ENCODE measurements at places on chromosomes 6 and 20. TPM values are rescaled to one million over a fixed set of nuclear protein-coding genes. Genes with fewer than 3 reads are reported as not detected.
A peak's percentile ranks its signal among the peaks of the same experiment; 100 is the strongest.

GRCh38 chr20:52035498-52035897 lies 156.1 kb downstream of the ZFP64 start:
- peaks cover 12% of the 10 kb centered on the region for H3K36me3 ChIP-seq
- DNase-seq, result no peak

DNA sequence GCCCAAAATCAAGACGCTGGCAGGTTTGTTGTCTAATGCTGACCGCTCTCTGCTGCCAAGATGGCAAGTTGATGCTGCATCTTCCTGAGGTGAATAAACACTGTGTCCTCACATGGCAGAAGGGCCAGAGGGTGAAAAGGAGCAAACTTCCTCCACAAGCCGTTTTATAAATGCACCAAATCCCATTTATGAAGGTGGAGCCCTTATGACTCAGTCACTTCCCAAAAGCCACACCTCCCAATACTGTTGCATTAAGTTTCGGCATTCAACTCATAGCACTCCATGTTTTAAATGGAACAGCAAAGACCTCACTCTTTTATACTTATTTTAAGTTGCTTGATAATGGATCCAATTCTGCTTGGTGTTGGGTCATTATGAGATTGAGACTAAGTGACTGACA lies 316.6 kb downstream of the RFPL4B start:
- H3K36me3 ChIP-seq, result no peaks in the 10 kb centered on the region
- H3K27ac ChIP-seq, result no peak overlapping the region
- H3K4me3 ChIP-seq, result no peak overlapping the region
- no peak for DNase-seq

DNA sequence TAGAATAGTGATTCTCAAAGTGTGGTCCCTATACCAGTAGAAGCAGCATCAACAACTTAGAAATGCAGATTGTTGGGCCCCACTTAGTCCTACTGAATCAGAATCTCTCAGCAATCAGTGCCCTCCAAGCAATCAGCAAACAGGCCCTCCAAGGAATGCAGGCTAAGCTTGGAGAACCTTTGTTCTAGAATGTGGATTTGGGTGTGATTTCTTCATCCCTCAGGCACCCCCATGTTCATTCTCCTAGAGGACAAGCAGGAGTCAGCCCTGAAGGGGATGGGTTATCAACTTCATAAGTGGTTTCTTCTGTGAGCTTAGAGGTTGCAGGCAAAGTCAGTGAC lies 40.5 kb upstream of the TAF8 start:
- peak overlapping the region; percentile 97 for H3K27ac ChIP-seq
- DNase-seq, result no peak
- peaks cover 23% of the 10 kb centered on the region for H3K36me3 ChIP-seq
- H3K4me1 ChIP-seq, result peaks cover 73% of the 10 kb centered on the region
- peak overlapping the region; percentile 66 for H3K4me3 ChIP-seq

GRCh38 chr20:41613321-41613720 lies 4.9 kb downstream of the CHD6 start:
- no peaks in the 10 kb centered on the region for H3K27me3 ChIP-seq
- H3K4me1 ChIP-seq, result peaks cover 60% of the 10 kb centered on the region
- H3K36me3 ChIP-seq, result peaks cover 2% of the 10 kb centered on the region
- DNase-seq, result no peak
- no peak overlapping the region for H3K27ac ChIP-seq
- no peak overlapping the region for H3K4me3 ChIP-seq

- H3K27me3 ChIP-seq, result no peaks in the 10 kb centered on the region
- H3K36me3 ChIP-seq, result peaks cover 2% of the 10 kb centered on the region
- no peak overlapping the region for H3K4me3 ChIP-seq
- peaks cover 32% of the 10 kb centered on the region for H3K4me1 ChIP-seq
- H3K27ac ChIP-seq, result no peak overlapping the region
- no peak for DNase-seq
Measured at GRCh38 chr20:35326021-35326739, 34.0 kb upstream of the FAM83C start.

GRCh38 chr6:148972481-148972880 lies 225.7 kb downstream of the UST start:
- DNase-seq, result peak; percentile 51
- no peaks in the 10 kb centered on the region for H3K36me3 ChIP-seq
- no peak overlapping the region for H3K27ac ChIP-seq

- H3K36me3 ChIP-seq, result no peaks in the 10 kb centered on the region
- no peaks in the 10 kb centered on the region for H3K27me3 ChIP-seq
- no peak overlapping the region for H3K27ac ChIP-seq
- DNase-seq, result no peak
Measured at GRCh38 chr6:21241231-21242130, 352.1 kb upstream of the SOX4 start.

DNA sequence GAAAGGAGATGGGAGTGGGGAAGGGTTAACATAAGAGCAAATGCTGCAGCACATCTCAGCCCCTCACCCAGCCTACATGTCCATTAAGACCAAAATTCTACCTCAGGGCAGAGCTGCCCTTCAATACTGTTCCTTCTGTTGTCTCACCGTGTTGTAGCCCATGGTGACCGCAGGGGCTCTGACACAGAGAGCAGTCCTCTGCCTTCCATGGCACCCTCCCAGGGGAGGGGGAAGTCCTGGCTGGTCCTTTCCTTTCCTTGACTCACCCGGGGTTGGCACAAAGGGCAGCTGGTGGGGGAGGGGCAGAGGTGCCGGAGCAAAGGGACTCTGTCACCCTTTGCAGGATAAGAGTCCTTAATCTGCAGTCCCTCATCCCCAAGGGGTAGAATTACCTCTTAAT lies 15.2 kb downstream of the NKX2-2 start:
- no peak for DNase-seq
- peaks cover 26% of the 10 kb centered on the region for H3K27me3 ChIP-seq
- no peaks in the 10 kb centered on the region for H3K36me3 ChIP-seq
- peaks cover 3% of the 10 kb centered on the region for H3K4me1 ChIP-seq
- H3K4me3 ChIP-seq, result no peak overlapping the region
- no peak overlapping the region for H3K27ac ChIP-seq

DNA sequence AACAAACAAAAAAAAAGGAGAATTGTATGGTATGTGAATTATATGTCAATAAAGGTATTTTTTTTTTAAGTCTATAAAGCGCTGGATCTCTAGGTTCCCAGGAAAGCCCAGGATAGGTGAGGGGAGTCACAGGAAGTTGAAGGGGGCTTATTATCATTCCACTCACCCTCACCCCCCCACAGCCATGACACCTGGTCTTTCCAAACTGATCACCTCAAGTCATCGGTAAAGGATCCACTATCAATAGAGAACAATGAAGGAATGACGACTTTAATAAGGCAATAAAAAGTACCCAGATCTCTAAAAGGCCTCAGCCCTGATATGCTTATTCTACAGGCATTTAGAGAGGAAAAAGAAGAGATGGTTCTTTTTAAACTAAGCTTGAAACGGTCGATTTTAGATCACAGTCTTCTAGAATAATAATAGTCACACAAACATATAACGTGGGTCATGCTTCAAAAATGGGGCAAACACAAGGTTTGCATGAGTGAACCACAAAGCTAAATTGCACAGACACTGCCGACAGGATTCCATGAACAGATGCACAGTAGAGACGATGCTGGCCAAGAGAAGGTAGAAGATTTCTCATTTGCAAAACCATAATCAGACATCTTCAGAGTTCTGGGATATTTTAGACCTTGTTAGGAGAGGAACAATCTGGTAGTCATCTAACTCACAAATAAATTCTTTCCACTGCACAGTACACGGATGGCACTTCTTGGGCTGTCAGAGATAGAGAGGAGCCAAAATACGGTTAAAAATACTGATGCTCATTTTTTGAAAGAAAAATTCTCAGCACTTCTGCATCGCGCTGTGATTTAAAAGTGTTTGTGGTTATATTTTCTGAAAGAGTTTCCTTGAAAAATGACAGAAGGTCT lies 21.0 kb downstream of the ZMYND8 start:
- H3K4me3 ChIP-seq, result no peak overlapping the region
- H3K36me3 ChIP-seq, result peaks cover 20% of the 10 kb centered on the region
- H3K27ac ChIP-seq, result no peak overlapping the region
- H3K4me1 ChIP-seq, result peaks cover 59% of the 10 kb centered on the region

DNA sequence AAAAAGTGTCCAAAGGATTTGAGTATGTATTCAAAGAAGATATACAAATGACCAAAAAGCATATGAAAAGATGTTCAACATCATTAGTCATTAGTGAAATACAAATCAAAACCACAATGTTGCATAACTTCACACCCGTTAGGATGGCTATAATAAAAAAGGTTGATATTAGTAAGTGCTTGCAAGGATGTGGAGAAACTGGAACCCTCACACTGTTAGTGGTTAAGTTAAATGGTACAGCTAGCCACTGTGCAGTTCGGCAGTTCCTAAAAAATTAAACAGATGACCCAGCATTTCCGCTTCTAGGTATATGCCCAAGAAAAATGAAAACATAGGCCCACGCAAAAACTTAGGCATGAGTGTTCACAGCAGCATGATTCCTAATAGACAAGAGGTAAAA lies 38.6 kb downstream of the IBTK start:
- H3K4me1 ChIP-seq, result no peaks in the 10 kb centered on the region
- H3K36me3 ChIP-seq, result peaks cover 32% of the 10 kb centered on the region
- no peak overlapping the region for H3K27ac ChIP-seq
- no peaks in the 10 kb centered on the region for H3K27me3 ChIP-seq
- DNase-seq, result no peak

DNA sequence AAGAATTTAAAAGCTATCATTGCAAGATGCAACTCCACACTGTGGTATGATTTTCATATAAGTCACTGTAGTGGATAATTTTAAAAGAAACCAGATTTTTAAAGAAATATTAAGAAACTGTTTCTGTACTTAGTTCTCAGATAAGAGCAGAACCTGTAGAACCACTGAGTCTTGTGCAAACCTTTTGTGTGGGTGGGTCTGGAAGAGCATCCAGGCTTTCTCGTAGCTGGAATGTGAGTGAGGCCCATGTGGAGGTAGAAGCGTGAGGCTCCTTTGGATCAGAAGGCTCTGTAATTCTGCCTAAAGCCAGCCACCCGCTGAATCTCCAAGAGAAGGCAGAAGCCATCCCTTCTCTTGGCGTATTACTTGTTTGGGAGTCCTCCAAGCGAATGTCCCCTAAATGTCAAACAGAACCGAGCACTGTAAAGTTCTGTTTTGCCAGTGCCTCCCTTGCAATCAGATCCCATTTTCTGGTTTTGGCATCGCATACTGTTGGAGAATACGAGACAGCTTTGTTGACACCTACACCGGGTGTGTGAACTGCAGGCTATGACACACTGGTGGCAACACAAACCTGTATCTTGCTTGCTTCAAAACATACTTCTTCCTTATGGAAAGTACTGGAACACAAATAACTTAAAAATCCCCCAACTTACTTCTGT lies 188.7 kb downstream of the FOXC1 start:
- H3K27me3 ChIP-seq, result no peaks in the 10 kb centered on the region
- no peaks in the 10 kb centered on the region for H3K36me3 ChIP-seq
- peaks cover 12% of the 10 kb centered on the region for H3K4me1 ChIP-seq
- no peak overlapping the region for H3K4me3 ChIP-seq
- no peak for DNase-seq
- H3K27ac ChIP-seq, result no peak overlapping the region

DNA sequence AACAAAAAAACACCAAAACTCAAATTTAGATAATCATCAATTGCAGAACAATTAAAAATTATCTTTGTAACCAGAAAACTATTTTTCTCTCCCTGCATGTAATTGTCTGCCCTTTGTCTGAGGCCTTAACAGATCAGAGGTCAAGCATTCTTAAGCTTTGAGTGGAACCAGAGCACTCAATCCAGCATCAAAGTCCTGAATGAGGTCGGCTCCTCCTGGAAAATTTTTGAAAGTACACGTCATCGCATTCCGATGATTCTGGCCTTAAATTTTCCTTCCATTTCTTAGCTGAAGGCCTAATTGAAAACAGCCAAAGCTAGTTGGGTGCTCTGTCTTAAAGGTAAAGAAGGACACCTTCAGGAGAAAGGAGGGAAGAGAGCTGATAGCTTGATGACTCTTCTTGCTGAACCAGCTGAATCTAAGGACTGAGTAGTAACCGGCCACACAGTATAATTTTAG lies 510.2 kb upstream of the SULF2 start:
- no peaks in the 10 kb centered on the region for H3K36me3 ChIP-seq
- no peak overlapping the region for H3K27ac ChIP-seq
- H3K4me1 ChIP-seq, result no peaks in the 10 kb centered on the region
- peaks cover 23% of the 10 kb centered on the region for H3K27me3 ChIP-seq
- no peak for DNase-seq
- no peak overlapping the region for H3K4me3 ChIP-seq

DNA sequence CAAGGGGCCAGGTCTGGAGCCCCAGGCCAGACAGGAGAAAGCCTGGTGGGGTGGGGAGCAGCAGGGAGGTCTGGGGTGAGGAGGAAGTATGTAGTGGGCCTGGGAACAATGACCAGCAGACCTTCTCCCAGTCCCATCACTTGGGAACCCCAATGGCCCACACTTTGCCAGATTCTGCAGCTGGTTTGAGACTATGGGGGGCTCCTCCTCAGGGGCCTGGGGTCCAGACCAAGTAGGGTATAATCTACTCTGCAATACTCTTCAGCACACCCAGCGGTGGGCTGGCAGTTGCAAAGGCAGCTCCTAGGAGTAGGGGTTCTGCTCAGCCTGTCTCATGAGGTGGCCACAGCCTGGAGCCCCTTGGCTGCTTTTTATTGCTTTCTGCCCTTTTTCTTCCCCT lies 52.8 kb downstream of the NPEPL1 start:
- DNase-seq, result no peak
- H3K36me3 ChIP-seq, result no peaks in the 10 kb centered on the region
- H3K27ac ChIP-seq, result peak overlapping the region; percentile 39
- no peak overlapping the region for H3K4me3 ChIP-seq
- peaks cover 36% of the 10 kb centered on the region for H3K27me3 ChIP-seq
- no peaks in the 10 kb centered on the region for H3K4me1 ChIP-seq

DNA sequence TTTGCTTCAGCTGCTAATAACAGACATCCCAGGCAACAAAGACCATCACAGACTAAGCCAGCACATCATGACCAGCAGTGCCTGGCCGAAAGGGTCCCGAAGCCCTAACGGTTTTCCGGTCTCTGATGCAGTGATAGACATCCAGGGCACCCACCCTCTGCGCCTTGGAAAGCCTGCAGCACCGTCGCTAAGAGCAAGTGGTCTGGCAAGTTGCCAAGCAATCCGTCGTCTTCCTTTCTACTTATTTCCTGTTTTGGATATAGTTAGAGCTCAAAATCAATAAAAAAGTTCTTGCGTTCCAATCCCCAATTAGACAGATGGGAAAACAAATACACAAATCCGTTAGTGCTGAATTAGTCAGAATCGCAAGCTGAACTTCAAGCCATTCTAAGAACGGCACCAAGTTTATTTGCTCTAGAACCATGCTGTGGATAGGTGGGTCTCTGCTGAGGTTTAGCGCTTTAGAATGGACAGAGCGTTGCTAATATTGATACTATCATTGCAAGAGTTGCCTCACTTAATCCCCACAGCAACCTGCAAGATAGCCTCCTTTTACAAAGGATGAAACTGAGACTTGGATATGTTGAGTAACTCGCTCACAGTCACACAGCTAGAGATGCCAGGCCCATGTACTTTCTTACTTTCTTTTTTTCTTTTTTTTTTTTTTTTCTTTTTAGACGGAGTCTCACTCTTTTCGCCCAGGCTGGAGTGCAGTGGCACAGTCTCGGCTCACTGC lies 163.3 kb upstream of the SNX9 start:
- peaks cover 7% of the 10 kb centered on the region for H3K27me3 ChIP-seq
- no peak for DNase-seq
- H3K36me3 ChIP-seq, result no peaks in the 10 kb centered on the region
- no peak overlapping the region for H3K27ac ChIP-seq
- no peak overlapping the region for H3K4me3 ChIP-seq
- H3K4me1 ChIP-seq, result peaks cover 3% of the 10 kb centered on the region

The RUNX2 gene
- total RNA-seq, result 5.8 TPM

The OLIG3 gene
- total RNA-seq, result 0.21 TPM

The ZBP1 gene
- total RNA-seq, result 0.68 TPM

The CGAS gene
- total RNA-seq, result 27.9 TPM

The CYP21A2 gene
- total RNA-seq, result not detected

The POPDC3 gene
- total RNA-seq, result not detected

The AKAP12 gene
- total RNA-seq, result 2.3 TPM

The OR12D2 gene
- not detected for total RNA-seq

The C20orf202 gene
- total RNA-seq, result not detected
